ENCODE measurements at places on chromosomes 4 and X.

DNA sequence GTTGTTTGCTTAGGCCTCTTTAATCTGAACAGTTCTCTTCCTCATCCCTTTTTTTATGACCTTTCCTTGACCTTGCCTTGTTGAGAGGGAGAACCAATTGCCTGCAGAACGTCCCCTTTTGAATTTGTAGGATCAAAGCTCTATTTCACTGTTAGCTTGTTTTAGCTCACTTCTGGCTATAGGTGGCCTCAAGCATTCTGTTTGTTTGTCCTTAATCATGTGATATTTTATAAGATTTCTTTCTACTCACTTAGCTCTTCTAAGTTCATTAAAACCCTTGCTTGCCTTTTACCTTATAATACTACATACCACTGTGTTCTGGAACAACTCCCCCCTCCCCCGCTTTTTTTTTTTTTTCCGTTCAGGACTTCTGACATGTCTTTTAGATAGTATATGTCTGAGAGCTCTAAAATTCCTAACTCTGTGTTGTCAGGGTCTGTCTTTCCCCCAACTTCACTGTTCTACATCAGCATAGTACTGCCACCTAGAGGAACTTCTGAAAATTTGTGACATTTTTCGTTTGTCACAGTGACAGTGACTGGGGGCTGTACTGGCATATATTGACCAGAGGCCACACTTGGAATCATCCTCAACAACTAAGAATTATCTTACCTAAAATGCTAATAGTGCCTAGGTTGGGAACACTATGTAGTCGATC is 128.5 kb downstream of the LARP7 start:
- no peak for DNase-seq

DNA sequence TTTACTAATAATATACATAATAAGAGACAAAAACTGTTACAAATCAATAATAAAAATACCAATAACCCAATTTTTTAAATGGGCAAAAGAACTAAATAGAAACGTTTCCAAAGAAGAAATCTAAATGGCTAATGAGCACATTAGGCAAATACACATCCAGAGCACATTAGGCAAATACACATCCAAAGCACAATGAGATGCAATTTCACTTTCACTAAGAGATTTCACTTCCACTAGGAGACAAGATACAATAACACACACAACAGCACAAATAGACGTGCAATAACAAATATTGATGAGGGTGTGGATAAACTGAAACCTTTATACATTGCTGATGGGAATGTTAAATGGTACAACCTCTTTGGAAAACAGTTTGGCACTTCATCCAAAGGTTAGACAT is 250.7 kb downstream of the ARAP2 start:
- DNase-seq: no peak

GRCh38 chrX:45715748-45716147 is 515.1 kb upstream of the DIPK2B start:
- no peak for DNase-seq

DNA sequence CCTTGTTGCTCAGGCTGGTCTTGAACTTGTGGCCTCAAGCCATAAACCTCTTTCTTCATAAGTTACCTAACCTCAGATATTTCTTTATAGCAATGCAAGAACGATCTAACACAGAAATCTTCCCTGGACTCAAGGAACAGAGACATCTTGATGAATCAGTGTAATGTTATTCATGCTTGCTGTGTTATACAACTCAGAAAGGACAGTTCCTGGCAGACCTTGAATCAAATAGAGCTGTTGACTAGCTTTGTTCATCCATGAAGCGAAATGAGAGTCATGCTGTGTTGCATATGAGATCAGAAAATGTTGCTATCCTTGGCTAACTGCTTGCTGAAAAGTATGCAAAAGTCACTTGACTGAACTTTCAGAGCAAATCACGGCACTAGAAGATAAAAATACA is 72.6 kb upstream of the ARHGAP24 start:
- DNase-seq: no peak

GRCh38 chrX:41630091-41630490 is 58.7 kb upstream of the GPR34 start:
- DNase-seq: no peak

GRCh38 chrX:145848448-145848847 is 30.8 kb downstream of the SLITRK2 start:
- no peak for DNase-seq

GRCh38 chr4:4555916-4556315 is 14.1 kb upstream of the STX18 start:
- no peak for DNase-seq

DNA sequence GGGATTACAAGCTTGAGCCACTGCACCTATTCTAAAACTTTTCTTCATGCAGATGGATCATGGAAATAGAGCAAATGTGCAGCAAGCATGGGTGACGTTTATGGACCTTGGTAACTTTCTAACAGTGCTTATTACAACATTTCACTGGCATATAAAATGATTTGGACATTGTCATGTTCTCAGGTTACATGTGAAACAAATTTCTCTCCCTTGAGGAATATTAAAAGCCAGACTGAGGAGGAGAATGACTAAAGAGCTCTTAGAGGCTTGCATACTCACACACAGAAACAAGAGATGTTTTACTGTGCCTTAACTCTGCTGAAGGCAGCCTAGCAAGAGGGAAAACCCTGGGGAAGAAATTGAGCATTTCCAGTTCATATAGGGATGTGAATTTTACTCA is 38.6 kb upstream of the GPR101 start:
- DNase-seq: no peak

DNA sequence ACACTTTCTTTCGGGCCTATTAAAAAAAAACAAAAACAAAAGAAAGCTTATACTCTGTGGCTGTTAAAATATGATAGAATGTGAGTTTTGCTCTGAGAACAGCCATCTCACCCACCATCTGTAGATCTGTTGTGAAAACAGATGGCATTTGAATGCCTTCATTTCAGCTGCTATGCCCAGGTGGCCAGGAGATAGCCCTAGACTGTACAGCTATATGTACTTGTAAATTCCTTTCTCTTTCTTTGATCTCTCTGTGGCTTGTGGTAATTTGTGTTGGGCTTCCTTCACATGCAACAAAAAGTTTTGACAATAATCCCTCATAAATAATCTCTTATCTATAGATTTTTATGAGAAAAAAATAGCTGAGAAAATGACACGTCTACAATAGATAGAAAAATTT is 38.1 kb downstream of the PNPLA4 start:
- DNase-seq: no peak

- no peak for DNase-seq
Observed at GRCh38 chr4:55078987-55079386, 46.4 kb downstream of the KDR start.

GRCh38 chrX:119646515-119646914 is 40.3 kb upstream of the NKRF start:
- DNase-seq: no peak

GRCh38 chrX:3962511-3963311 is 249.3 kb upstream of the PRKX start:
- DNase-seq: no peak

Measured in central memory CD8-positive, alpha-beta T cell (primary cell).